ENCODE measurements at places on chromosomes 13 and 19. TPM values are rescaled to one million over a fixed set of nuclear protein-coding genes. Genes with fewer than 3 reads are reported as not detected.

The LHFPL6 gene
- not detected for total RNA-seq

The TUBB4A gene
- total RNA-seq = 1.5 TPM

The AKAP8 gene
- 38.0 TPM for total RNA-seq

The CYP4F8 gene
- total RNA-seq = not detected

- no peak for DNase-seq
Measured at GRCh38 chr19:14272623-14273022, 66.7 kb upstream of the ADGRL1 start.

GRCh38 chr19:44866664-44867063, 20.6 kb downstream of the NECTIN2 start:
- no peak for DNase-seq

GRCh38 chr13:42680748-42681147, 100.6 kb upstream of the FAM216B start:
- no peak for DNase-seq

GRCh38 chr13:55999709-56000108, 1141.0 kb upstream of the PRR20A start:
- DNase-seq = no peak

DNA sequence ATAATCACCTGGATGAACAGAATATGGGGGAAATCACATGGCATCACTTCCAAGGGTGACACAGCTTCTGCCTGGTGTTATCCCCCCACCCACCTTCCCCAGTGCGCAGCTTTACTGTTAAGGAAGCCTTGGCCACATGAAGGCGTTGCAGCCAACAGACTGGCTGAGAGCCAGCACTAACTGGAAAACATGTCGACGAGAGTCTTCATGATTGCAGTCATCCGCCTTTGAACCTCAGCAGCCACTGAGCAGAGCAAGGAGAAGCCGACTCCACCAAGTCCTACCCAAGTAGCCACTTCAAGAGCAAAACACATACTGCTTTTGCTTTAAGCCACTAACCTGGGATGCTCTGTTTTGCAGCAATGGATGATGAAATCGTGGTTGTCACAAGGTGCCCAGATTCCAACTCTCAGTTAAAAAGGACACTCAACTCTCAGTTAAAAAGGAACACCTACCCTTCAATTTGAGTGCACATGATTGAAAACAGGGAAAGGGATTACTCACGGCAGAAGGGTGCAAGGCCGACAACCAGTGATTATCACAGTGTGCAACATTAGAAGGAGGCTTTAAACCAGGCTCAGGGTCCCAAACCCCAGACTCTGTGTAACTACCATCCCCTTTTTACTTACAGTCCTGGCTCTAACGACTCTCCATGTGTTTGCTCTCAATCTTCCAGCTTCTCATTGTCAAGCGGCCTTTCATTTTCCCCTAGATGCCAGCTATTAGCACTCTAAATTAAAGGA, 149.1 kb downstream of the KLF12 start:
- DNase-seq = no peak

DNA sequence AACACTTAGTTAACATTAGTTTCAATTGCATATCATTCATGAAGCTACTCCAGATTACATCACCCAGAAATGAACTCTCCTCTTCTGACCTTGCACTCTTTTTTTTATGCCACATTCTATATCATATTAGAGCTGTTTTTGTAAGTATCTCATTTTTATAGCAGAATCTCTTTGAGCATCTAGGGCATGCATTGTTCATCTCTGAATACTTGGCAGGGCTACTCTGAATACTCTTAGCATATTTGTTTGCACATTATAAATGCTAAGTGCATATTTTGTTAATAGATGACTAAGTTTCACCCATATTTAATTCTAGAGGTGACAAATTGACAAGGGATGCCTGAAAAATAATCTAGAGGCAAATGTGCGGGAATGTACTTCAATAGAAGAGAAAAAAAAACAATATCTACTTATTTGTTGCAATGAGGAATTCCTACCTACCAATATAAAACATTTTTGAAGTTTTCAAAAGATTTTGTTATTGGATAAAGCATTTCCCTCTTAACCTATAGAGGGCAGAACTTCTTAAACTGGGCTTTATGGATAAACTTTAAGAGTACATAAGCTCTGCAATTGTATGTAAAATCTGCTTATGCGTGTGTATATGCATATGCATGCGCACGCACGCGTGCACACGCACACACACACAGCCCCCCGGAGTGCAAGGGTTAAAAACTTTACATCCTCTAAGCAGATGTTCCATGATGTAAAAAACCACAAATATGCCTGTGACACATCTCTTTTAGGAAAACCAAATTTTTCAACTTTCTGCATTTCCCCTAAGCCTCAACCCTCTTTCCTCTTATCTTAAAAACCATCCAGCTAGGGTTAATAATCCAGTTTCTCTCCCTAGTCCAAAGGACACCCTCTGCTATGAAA, 73.0 kb upstream of the OXGR1 start:
- no peak for DNase-seq

DNA sequence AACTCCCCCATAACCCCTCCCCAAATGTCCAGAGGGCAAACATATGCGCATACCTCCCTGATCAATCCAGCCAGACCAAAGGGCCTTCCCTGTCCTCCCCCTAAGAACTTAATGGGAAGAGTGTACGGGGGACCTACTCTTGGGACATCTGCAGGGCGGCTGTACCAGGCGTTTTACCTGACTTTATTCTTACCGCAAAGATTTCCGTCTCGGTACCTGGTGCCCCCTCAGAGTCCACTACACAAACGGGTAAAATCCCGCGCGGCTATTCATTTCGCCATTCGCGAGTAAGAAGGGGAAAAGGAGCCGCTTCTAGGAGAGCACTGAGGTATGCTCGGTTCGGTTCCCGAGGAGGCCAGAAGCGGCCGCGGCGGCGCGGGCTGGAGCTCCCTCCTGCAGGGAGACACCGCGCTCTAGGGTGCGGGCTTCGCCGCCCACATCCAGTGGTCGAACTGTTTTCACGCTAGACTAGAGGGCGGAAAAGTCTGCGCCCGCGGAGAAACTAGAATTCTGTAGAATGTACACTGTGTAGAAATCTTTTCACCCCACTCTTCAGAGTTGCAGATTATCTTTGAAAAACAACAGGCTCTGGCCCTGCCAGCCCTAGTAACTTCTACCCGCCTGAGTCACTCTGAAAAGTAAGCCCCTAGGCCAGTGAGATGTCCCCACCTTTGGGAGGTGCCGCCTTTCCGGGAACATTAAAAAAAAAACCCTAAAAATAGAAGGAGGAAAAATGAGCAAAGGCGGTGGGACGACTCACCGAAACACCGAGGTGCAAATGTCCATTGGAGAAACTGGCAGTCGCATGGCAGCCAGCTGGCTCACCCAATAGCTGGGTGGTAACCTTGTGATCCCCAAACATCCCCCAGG, 3.8 kb upstream of the TSHZ3 start:
- DNase-seq = no peak

DNA sequence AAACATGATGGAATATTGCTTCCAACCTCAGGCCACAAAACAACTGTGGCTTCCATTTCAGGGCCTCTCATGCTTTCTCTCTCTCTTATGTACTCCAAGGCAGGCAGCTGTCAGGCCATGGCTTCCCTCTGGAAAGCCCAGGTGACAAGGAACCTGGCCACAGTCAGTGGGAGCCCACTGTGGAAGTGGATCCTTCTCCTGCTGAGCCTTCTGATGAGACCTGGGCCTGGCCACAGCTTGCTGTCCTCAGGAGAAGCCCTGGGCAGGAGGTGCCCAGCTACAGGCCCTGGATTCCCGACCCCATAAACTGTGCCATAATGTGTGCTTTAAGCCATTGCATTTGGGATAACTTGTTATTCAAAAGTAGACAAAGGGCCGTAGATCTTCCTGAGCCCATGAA, 71.2 kb downstream of the SPACA7 start:
- no peak for DNase-seq
